ENCODE measurements at places on chromosomes 6 and 20.

GRCh38 chr20:20251836-20252235 lies 116.1 kb upstream of the INSM1 start:
- DNase-seq = no peak

GRCh38 chr20:40508821-40509220 lies 180.2 kb downstream of the MAFB start:
- no peak for DNase-seq

DNA sequence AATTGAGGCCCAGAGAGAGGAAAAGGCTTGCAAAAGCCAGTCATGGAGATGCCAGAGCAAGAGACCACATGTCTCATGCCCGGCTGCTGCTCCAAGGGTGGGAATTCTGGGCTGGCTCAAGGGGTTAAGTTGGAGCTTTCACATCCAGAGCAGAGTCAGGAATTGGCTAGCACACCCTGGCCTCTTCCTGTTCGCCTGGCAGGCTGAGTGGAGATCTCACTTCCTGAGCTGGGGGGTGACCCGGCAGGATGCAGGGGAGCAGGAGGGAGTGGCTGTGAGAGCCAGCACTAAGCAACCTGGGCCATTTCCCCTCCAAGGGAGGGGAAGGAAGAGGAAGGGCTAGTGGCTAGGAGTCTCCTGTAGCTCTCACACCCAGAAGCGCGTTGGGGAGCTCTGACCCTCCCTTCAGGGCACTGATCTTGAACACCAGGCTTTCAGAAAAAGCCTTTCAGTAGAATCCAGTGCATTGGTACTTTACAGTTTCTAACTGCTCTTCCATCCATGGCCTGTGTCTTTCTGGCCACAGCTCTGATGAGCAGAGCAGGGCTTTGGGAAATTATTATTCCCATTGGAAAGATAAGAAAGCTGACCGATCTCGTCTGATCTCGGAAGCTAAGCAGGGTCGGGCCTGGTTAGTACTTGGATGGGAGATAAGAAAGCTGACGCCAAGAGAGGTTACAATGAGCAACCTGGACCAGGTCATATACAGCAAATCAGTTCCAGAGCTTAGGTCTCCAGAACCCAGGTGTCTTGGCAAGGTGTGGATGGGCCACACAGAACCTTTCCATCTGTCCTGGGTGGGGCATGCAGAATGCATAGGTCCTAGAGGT lies 2.2 kb upstream of the CCM2L start:
- DNase-seq = no peak

DNA sequence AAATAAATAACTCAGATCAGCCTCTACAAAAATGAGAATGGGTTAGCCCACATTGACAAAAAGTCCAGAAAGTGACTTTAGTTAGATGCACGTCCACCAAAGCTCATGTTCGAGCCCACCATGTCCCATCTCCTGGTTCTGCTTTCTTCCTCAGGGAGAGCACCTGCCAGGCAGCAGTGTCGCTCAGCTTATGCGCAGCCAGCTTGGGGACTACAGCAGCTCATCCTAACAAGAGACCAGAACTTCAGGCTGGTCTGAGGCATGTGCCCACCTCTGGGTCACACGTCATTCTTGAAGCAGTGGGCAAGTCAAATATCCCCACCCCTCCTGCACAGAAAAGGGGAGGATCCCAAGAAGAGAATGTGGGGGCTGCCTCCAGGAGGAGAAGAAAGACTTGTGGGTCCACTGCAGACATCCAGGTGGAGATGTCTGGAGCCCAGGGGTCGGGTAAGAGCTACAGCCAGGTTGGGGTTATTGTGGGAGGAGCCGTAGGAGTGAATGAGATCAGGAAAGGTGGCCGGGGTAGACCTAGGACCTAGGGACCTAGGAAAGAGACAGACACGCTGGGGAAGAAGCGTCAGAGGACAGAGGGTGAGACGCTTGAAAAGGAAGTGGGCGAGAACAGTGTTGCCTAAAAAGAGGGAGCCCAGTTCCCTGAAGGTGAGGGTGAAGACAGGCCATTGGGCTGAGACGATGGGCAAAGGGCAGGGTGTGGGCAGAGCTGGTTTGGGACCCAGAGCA lies 52.5 kb downstream of the SSR1 start:
- DNase-seq = no peak

- no peak for DNase-seq
Measured at GRCh38 chr6:158571826-158572652, 12.1 kb downstream of the TMEM181 start.

DNA sequence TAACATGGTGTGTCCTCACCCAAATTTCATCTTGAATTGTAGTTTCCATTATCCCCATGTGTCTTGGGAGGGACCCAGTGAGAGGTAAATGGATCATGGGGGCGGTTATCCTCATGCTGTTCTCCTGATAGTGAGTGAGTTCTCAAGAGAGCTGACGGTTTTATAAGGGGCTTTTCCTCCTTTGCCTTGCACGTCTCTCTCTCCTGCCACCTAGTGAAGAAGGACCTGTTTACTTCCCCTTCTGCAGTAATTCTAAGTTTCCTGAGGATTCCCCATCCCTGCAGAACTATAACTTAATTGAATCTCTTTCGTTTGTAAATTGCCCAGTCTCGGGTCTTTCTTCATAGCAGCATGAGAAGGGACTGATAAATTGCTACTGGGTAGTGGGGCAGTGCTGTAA lies 789.3 kb downstream of the FRK start:
- no peak for DNase-seq

DNA sequence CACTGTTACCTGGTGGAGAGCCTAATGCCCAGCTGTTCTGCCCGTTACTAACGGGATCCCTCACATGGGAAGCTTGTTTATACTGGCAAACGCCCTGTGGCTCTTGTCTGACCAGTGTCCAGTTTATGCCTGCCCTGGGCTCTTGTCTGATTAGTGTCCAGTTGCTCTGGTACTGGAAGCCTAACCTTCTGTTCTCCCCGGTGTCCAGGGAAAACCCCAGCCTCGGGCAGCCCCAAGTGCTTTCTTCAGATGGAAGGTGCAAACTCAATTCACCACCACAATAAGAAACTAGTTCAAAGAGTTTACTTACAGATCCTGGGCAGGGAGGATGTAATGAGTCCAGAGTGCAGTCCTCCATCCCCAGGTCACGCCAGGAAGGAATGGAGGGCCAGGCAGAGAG lies 148.4 kb downstream of the TBXT start:
- no peak for DNase-seq

- no peak for DNase-seq
Measured at GRCh38 chr6:72748759-72749158, 126.9 kb downstream of the KCNQ5 start.

DNA sequence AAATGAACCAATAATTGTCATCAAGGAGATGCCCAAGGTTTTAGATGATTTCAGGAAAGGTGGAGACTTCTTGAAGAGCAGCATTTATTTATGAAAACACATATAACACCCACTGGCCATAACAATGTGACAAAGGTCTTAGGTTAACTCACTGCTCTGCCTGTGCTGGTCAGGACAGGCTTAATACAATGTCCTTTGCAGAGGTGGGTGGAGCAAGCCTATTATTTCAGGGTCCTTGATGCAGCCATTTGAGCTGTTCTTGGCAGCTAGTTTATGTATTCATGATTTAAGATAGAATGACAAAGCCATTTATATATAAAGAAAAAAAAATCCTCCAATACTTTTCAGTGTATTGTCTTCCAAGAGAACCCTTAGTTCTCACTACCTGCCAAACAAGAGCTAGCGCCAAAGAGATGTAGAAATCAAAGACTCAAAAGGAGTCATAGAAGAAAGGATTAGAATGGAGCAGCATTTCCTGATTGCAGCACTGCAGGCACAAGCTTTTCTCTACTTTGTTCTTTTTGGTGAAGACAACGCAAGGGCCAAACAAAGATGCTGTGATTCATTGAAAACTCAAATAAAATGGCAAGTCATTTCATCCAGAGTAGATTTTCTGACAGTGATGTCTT lies 124.3 kb upstream of the TSHZ2 start:
- no peak for DNase-seq

Data from Ammon's horn (tissue), 1 donor.